ENCODE measurements at places on chromosomes 12 and 14.
A peak's percentile ranks its signal among the peaks of the same experiment; 100 is the strongest.

- no peak for DNase-seq
Measured at GRCh38 chr12:80988986-80989385, 51.3 kb upstream of the LIN7A start.

GRCh38 chr14:56118611-56119181 lies 485 bp downstream of the PELI2 start:
- DNase-seq: no peak

DNA sequence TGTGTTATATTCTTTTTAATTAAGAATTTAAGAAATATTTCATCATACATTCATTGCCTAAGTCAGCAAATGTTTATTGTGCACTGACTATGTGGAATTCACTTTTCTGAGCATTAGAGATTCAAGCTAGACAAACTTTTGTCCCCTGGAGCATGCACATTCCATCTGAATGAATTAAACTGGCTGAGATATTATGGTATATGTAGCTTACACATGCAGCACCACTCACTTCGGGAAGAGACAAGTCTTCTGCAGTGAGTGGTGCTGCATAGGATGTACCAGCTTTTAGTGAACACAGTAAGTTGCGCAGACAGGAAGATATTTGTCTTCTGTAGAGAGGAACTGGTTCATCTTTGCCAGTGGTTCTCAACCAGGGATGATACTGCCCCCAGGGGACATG lies 318.4 kb downstream of the SYT1 start:
- no peak for DNase-seq

- DNase-seq: no peak
Measured at GRCh38 chr14:20400589-20400964, 12.7 kb downstream of the TEP1 start.

GRCh38 chr12:93991829-93992461 lies 156.4 kb upstream of the PLXNC1 start:
- no peak for DNase-seq

DNA sequence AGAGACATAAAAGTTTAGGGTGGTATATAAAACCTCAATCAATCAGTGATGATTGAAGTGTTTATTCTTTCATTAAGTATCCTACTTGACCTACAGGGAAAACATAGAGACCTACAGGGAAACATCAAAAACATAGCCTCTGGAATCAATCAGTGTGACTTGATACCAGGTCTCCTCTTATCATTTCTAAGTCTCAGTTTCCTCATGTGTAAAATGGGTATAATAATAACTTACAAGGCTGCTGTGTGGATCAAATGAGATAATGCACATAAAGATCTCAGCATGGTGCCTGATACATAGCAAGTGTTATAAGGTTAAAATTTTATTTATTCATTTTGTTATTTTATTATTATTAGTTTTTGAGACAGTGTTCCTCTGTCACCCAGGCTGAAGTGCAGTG lies 22.2 kb upstream of the GNPTAB start:
- DNase-seq: no peak

DNA sequence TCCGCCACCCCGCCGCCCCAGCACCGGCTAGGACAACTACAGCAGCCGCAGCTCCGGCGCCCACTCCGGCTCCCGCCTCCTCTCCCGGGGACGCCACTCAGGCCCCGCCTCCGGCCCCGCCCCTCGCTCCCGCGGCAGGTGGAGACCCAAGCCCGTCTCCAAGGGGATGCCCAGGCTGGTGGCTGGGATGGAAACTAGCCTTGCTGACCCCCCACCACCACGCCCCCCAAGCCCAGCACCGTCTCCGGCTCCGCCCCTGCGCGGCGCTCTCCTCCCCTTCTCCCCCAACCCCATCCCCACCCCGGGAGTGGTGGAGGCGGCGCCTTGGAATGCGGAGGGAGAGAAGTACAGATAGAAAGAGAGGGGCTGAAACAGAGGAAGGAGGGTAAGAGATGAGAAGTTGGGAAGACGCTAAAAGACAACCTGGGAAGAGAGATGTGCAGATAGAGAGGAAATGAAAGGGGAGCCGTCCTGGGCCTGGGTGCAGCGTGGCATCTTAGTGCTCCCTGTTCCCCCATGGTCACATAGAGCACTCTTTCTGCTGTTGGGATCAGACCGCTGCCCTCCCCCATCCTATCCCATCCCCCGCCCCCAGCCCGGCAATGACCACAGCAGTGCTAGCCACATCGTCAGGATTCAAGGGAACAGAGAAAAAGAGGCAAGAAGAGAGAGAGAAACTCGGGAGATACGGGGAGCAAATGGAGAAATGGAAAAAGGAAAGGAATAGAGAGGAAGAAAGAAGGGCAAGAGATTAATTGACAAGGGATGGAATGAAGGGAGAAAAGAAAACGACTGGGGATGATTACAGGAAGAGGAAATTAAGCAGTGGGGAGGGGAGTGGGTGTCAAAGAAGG lies at the start of gene ITGA7:
Gene ITGA7, minus strand, starts transcription at position 64 of the 854 bp plus-strand sequence. CDS start 222 bp downstream, outside the sequence.
- DNase-seq: no peak

DNA sequence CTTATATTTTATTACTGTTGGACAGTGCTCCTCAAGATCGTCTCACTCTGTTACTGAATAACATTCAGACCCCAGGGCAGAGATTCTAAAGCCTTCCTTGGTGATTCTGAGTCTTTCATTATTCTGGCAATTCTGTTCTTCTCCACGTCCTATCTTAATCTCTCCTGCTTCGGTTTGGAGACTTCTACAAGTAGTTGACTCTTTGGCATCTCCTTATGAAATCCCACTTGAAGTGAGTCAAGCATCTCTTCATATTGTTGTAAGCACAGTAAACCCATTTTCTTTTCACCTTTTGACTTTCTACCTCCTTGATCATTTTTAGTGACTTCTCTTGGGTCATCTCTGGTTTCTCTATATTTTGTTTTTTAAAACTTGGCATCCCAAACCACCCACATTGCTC lies 132.8 kb downstream of the SAMD4A start:
- DNase-seq: no peak

- no peak for DNase-seq
Measured at GRCh38 chr14:50943943-50944646, at the start of gene PYGL. PYGL (minus strand) TSS chr14:50944483; CDS start chr14:50944403, 80 bp downstream.

- DNase-seq: no peak
Measured at GRCh38 chr12:64407342-64408223, 3.4 kb downstream of the XPOT start.

- DNase-seq: no peak
Measured at GRCh38 chr12:129886541-129886940, 17.3 kb downstream of the TMEM132D start.

- no peak for DNase-seq
Measured at GRCh38 chr14:86442135-86442534, 912.2 kb downstream of the FLRT2 start.

- no peak for DNase-seq
Measured at GRCh38 chr12:75922944-75923642, 108.5 kb downstream of the PHLDA1 start.

DNA sequence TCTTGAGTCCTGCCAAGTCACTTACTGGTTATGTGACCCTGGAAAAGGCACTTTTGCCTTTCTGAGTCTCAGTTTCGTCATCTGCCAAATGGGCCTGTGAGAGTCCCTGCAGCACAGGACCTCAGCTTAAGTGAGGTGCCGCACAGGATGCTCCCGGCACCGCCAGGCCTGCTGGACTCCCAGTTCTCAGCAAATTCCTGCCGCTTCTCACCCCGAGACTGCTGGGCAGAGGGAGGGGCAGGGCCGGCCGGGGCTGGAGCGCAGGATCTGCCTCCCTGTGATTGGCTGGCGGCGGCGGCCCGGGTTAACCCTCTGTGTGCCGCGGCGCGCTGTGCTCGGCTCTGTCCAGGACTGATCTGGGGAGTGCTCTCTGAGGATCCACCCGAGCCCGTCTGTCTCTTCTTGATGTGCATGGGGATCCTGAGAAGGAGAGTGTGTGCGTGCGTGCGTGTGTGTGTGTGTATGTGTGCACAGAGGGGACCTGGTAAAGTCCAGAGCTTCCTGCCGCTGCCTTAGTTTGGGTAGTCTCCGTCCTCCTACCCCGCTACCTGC lies 8.6 kb downstream of the SETD1B start:
- no peak for DNase-seq

DNA sequence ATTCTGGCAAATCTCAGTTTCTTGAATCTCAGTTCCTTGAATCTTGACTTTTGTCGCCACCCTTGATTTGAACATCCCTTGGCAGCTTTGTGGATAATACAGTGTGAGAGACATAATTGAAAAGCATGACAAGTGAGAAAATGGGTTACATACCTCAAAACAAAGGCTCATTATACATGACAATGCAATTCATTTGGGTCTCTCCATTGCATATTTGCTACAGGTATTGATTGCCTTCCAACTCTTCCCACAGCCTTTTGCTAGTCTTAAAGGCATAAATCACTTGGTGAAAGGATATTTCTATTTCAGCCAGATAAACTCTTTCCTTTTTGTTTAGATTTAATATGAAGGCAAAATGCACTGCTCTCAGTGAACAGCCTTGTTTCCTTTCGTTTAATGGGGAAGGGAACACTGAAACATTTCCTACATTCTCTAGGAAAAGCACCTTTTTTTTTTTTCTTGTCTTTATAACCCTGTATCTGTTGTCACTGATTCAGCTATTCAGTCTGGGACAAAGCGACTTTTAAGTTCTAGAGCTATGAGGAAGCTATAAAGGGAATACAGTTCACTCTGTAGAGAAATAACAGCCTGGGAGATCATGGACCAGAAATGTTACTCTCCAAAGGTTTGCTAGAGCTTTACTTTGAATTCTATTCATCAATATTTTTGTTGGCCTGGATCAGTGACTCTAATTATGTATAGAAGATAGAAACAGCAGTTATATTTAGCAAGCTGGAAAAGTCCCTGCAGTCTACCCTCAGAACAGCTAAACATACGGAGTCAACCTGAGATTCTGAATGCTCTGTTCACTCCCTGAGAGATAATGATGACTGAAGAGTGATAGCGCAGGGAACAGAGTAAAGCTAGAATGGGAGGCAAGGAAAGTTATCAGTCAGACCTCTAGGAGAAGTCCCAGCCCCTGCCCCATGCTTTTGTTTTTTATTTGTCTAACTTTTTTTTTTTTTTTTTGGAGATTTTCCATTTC lies 311.4 kb downstream of the RGS6 start:
- no peak for DNase-seq

DNA sequence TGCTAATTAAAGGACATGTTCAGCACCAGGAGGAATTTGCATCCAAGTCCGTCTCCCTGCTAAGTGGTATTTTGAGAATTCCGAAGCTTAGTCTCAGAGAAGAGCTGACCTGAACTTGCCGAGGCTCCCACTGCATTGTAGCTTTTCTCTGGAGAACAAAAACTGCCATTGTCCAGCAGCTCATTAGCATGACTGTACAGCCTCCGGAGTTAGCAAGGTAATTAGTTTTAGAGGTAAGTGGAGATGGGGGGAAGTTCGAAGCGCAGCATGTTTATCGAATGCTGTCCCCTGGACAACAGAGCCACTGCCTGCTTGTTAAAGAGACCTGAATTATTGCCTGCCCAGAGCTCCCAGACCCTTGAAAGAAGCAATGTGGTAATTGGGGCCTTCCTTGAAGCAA lies 160.3 kb upstream of the PELI2 start:
- DNase-seq: no peak

GRCh38 chr14:94386085-94387031 lies 2.0 kb downstream of the SERPINA1 start:
- DNase-seq: no peak

GRCh38 chr12:105198961-105199360 lies 37.0 kb downstream of the APPL2 start:
- no peak for DNase-seq

GRCh38 chr12:93116632-93117031 lies 187.5 kb upstream of the EEA1 start:
- DNase-seq: no peak

DNA sequence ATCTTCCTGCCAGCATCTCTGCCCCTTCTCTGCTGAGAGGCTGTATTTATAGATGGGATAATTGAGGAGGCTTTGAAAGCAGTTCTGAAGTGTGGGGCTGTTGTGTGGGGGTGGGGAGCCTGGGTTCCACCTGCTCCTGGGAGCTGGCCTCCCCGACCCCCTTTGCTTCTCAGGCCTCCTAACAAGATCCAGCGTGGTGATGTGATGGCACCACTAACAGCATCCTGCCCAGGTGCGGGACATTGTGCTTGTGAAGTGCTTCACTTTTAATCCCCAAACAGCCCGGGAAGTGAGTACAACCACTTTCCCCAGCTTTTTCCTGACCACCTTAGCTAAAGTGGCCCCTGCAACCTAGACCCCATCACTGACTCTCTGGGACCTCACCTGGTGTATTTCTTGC lies 95.1 kb upstream of the NRXN3 start:
- no peak for DNase-seq

DNA sequence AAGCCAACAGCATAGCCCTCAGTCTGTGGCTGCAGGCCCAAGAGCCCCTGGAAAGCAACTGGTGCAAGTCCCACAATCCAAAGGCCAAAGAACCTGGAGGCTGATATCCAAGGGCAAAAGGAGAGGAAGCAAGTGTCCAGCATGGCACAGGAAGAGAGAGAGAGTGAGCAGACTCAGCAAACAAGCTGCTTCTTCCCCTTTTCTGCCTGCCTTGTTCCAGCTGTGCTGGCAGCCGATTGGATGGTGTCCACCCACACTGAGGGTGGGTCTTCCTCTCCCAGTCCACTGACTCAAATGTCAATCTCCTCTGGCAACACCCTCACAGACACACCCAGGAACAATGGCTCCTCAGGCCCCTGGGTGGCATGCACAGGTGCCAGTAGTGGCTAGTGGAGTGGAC lies 33.5 kb downstream of the SMCO2 start:
- no peak for DNase-seq

DNA sequence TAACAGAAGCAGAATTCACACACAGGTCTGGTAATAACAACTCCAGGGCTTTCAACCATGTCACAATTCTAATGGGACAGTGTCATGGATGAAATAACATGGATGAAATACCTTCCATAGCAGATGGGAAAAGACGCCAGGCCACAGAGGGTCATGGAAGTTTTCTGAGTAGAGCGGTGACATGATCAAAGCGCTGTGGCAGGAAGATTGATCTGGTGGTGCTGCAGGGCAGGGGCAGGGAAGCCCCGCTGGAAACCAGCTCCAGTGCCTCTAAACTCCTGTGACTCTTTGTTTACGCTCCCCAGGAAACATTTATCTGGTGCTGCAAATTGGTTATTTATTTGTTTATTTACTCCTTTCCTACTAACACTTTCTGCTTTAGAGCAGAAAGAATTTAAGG lies 108.3 kb upstream of the HMGA2 start:
- DNase-seq: no peak

DNA sequence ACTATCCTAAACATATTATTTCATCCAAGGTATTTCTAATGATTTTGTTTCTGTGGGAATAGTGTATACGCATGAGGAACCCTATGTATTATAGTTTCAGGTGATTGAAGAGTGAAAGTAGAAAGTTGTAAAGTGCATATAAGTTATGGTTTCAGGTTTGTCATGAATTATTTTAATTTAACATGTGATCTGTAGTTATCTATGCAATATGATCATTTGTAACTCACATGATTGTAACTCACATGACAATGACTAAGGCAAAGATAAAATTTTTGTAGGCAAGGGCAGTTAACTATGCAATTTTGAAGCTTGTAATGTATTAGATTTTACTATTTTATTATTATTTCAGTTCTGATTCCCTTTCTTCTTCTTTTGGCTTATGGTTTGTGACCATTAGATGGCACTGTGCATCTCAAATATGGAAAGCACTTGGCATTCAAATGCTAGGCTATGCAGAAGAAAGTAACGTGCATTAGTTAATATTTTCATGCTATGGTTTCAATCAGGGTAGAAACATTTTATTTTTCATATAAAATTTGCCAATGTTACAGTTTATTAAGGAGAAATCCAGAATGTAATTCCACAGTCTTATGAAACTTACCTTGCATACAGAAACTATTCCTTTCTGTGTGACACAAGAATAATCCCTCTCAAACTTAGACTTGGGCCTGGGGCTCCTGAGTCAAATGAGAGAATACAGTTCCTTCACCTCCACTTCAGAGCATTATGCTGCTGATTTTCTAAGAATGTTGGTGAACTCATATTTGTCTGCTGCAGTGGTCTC lies 15.8 kb upstream of the TMEM30B start:
- DNase-seq: peak; percentile 10

GRCh38 chr12:124868252-124869058 lies 4.8 kb upstream of the SCARB1 start:
- no peak for DNase-seq

Data from AG04449 (cell line).